Pancreas (tissue), 10 donors: ENCODE measurements at places on chromosomes 7 and 10.

DNA sequence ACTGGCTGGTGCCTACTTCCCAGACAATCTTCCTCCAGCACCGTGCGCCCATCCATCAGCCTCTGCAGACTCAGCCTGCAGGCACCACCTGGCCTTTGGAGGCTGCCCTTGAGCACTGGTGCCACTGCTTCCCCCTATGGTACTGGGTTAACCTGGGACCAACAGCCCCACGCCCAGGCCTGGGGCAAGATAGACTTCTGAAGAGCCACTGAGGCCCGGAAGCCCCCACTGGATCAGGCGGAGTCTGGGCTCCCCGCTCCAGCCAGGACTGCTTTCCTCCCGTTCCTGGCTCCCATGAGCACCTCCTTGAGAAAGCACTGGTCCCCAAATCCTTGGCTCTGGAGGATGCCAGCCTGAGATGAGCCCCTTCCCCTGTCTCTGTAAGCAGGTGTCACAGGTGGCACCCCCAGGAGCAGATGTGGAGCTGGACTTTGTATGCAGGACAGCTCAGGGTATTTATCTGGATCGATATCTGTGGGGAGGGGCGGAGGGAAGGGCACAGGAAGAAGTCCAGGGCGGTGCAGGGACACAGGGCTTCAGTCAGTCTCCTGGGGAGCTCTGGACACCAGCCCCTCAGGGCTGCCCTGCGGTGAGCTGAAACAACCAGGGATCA is 206.5 kb upstream of the PPP2R2D start:
- no peak for DNase-seq
- no peak overlapping the region for H3K4me3 ChIP-seq
- no peaks in the 10 kb centered on the region for H3K4me1 ChIP-seq
- no peak overlapping the region for H3K27ac ChIP-seq

GRCh38 chr10:63910806-63911205 is 389.6 kb downstream of the REEP3 start:
- H3K27ac ChIP-seq, result no peak overlapping the region
- no peaks in the 10 kb centered on the region for H3K27me3 ChIP-seq
- H3K4me3 ChIP-seq, result no peak overlapping the region

DNA sequence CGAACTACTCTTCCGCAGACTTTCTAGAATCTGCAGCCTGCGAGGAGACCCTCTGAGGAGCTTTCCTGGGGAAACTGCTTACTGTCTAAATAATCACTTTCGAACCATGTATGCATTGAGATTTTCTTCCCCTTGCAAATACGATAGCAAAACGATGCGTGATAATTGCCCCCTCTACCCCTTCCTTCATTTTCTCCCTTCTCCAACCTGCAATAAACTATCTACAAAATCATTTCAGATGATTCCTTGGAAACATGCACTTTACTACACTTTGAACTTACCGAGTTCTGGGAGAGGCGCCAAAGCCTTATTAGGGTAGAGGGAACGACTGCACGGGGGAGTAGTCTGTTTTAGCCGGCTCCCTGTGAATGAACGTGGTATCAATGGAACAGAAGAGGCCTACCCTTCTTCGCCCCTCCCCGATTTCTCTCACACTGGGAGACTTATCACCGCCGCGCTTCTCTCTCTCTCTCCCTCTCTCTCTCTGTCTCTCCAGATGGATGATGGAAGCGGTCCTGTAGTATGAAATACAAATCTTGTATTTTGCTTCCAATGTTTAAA is at the start of gene FGFBP3:
TSS of gene FGFBP3 (minus strand) at position 370 of the 561 bp plus-strand sequence. CDS start 517 bp downstream, outside the sequence.
- peak within 1 kb of the TSS; percentile 68 for H3K27ac ChIP-seq
- no peaks in the 10 kb centered on the region for H3K27me3 ChIP-seq
- H3K4me3 ChIP-seq, result peak within 1 kb of the TSS; percentile 86
- H3K4me1 ChIP-seq, result peaks cover 4% of the 10 kb centered on the region
- H3K36me3 ChIP-seq, result no peaks in the 10 kb centered on the region

GRCh38 chr7:93043385-93043985 is 74.3 kb downstream of the SAMD9 start:
- H3K36me3 ChIP-seq, result no peaks in the 10 kb centered on the region
- no peak overlapping the region for H3K4me3 ChIP-seq
- no peak overlapping the region for H3K27ac ChIP-seq

DNA sequence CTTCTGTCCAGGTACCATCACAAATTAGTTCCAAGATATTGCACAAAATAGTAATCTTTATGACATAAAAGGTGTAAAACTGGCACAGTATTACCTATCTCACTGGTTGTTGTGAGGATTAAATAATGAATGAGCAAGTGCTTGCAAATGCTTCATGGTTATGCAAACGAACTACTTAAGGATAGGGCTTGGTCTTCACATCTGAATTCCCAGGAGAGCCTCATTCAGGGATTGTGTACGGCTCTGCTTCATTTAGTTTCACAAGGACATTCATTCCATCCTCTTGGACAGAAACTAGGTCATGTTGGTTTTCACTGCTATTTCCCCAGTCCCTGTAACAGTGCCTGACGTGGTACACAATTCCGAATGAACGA is 12.1 kb downstream of the ABCA13 start:
- no peaks in the 10 kb centered on the region for H3K36me3 ChIP-seq
- no peaks in the 10 kb centered on the region for H3K27me3 ChIP-seq

DNA sequence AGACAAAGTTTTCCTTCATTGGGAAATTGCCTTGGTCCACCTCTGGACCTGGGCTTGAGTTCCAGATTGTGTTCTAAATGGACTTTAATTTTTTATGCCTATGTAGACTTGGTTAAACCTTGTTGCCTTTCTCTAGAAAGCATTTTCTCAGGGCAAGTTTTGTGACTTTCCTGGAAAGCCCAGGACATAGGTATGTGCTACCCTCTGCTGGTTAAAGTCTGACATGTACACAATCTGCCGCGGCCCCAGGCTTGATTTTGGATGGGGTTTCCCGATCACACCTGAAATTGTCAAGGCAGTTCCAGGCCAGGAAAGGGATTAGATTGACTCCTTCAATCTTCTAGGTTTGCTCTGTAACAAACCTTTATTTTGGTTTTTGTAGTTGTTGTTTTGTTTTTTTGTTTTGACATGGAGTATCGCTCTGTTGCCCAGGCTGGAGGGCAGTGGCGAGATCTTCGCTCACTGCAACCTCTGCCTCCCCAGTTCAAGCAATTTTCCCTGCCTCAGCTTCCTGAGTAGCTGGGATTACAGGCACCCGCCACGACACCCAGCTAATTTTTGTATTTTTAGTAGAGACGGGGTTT is 14.1 kb upstream of the AKR1B10 start:
- no peak overlapping the region for H3K4me3 ChIP-seq
- no peak overlapping the region for H3K27ac ChIP-seq
- peak; percentile 64 for DNase-seq
- H3K4me1 ChIP-seq, result no peaks in the 10 kb centered on the region

DNA sequence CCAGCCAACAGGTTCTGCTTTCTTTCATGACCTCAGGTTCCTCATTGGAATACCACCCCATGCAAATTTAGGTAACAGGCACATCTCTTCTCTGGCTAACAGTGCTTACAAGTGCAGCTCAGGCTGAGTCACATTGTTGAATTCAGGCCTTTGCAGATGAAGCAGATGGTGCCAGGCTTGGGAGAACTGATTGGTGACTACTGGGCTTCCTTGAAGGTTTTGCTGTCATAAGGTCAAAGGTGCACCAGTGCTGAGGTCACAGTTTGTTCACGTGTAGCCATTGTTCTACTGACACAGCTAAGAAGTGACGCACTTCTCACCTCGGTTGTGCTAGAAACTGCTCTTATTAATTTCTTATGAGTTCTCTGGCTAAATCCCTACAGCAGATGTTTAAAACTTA is 128.6 kb upstream of the BMPER start:
- no peak overlapping the region for H3K4me3 ChIP-seq
- no peaks in the 10 kb centered on the region for H3K4me1 ChIP-seq

DNA sequence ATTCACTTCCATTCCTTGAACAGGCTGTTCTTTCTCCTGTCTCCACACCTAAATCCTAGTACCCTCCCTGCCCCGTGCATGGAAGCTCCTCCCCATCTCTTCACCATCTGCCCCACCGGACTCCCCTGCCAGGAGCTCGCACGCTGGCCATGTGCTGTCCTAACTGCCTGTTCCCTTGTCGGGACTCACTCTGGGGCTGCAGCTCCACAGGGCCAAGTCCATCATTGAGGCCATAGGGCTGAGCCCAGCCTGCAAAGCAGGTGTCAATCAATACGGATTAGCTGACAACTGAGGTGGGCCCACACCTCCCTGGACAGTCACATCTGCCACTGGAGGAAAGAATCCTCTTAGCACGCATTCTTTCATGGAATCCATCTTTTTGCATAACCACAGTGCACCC is 41.4 kb upstream of the DMBT1 start:
- no peaks in the 10 kb centered on the region for H3K36me3 ChIP-seq
- H3K27me3 ChIP-seq, result no peaks in the 10 kb centered on the region
- no peak for DNase-seq
- no peak overlapping the region for H3K27ac ChIP-seq

DNA sequence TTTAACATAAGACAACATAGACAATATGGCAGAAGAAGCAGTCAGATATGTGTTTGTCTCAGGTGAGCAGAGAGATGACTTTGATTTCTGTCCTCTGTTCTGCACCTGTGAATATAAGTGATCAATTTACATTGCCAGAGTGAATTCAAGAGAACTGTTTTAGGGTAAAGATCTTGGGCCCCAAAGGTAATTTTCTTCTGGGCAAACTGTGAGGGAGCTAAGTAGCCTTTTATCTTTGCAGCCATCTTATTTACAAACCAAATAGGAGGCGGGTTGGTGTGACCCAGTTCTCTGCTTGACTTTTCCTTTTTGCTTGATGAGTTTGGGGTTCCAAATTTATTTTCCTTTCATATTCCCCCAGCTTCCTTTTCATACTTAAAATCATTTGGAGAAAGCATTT is 118.2 kb downstream of the ANKRD26 start:
- no peaks in the 10 kb centered on the region for H3K36me3 ChIP-seq
- H3K27ac ChIP-seq, result no peak overlapping the region
- no peaks in the 10 kb centered on the region for H3K4me1 ChIP-seq
- no peak overlapping the region for H3K4me3 ChIP-seq

GRCh38 chr7:37330775-37331174 is 117.9 kb downstream of the ELMO1 start:
- no peaks in the 10 kb centered on the region for H3K36me3 ChIP-seq
- no peak for DNase-seq
- no peak overlapping the region for H3K27ac ChIP-seq
- H3K4me1 ChIP-seq, result no peaks in the 10 kb centered on the region

GRCh38 chr7:74033372-74034311 is 5.7 kb downstream of the ELN start:
- peak overlapping the region; percentile 82 for H3K27ac ChIP-seq
- H3K4me1 ChIP-seq, result peaks cover 41% of the 10 kb centered on the region
- H3K27me3 ChIP-seq, result no peaks in the 10 kb centered on the region
- no peak overlapping the region for H3K4me3 ChIP-seq
- H3K36me3 ChIP-seq, result no peaks in the 10 kb centered on the region
- peak; percentile 77 for DNase-seq

GRCh38 chr10:67861750-67862432 is 22.6 kb upstream of the SIRT1 start:
- H3K27ac ChIP-seq, result no peak overlapping the region
- no peaks in the 10 kb centered on the region for H3K36me3 ChIP-seq
- H3K4me3 ChIP-seq, result no peak overlapping the region
- no peaks in the 10 kb centered on the region for H3K4me1 ChIP-seq
- no peaks in the 10 kb centered on the region for H3K27me3 ChIP-seq
- no peak for DNase-seq

- H3K36me3 ChIP-seq, result no peaks in the 10 kb centered on the region
- H3K27me3 ChIP-seq, result no peaks in the 10 kb centered on the region
- H3K4me3 ChIP-seq, result no peak overlapping the region
- no peak for DNase-seq
- no peaks in the 10 kb centered on the region for H3K4me1 ChIP-seq
- no peak overlapping the region for H3K27ac ChIP-seq
Measured at GRCh38 chr7:129561677-129562359, 49.7 kb upstream of the NRF1 start.

- H3K27ac ChIP-seq, result no peak overlapping the region
- no peak for DNase-seq
- no peaks in the 10 kb centered on the region for H3K4me1 ChIP-seq
- H3K4me3 ChIP-seq, result no peak overlapping the region
Measured at GRCh38 chr10:124621637-124622036, 122.5 kb downstream of the FAM53B start.

GRCh38 chr10:71975087-71975870 is 11.1 kb downstream of the CHST3 start:
- peaks cover 7% of the 10 kb centered on the region for H3K4me1 ChIP-seq
- no peaks in the 10 kb centered on the region for H3K36me3 ChIP-seq
- peak overlapping the region; percentile 73 for H3K27ac ChIP-seq
- no peak overlapping the region for H3K4me3 ChIP-seq
- DNase-seq, result no peak

GRCh38 chr10:89278034-89278535 is 23.8 kb upstream of the IFIT2 start:
- peak overlapping the region; percentile 91 for H3K27ac ChIP-seq
- H3K36me3 ChIP-seq, result no peaks in the 10 kb centered on the region
- DNase-seq, result peak; percentile 63
- peaks cover 23% of the 10 kb centered on the region for H3K4me1 ChIP-seq
- no peak overlapping the region for H3K4me3 ChIP-seq

- no peak overlapping the region for H3K4me3 ChIP-seq
- H3K27me3 ChIP-seq, result no peaks in the 10 kb centered on the region
- no peak for DNase-seq
- H3K4me1 ChIP-seq, result no peaks in the 10 kb centered on the region
- H3K36me3 ChIP-seq, result no peaks in the 10 kb centered on the region
Measured at GRCh38 chr10:126252884-126253610, 135.2 kb downstream of the ADAM12 start.

- peaks cover 34% of the 10 kb centered on the region for H3K36me3 ChIP-seq
- no peak for DNase-seq
- H3K27ac ChIP-seq, result no peak overlapping the region
- no peak overlapping the region for H3K4me3 ChIP-seq
- H3K27me3 ChIP-seq, result no peaks in the 10 kb centered on the region
- H3K4me1 ChIP-seq, result no peaks in the 10 kb centered on the region
Measured at GRCh38 chr10:27143686-27144085, 10.5 kb downstream of the YME1L1 start.

GRCh38 chr10:27998954-27999275 is at the start of gene ODAD2:
TSS of gene ODAD2 (minus strand) at chr10:27999079. CDS start at chr10:27995142, 3,937 bp downstream.
- no peaks in the 10 kb centered on the region for H3K4me1 ChIP-seq
- H3K27ac ChIP-seq, result no peak within 1 kb of the TSS
- DNase-seq, result no peak

DNA sequence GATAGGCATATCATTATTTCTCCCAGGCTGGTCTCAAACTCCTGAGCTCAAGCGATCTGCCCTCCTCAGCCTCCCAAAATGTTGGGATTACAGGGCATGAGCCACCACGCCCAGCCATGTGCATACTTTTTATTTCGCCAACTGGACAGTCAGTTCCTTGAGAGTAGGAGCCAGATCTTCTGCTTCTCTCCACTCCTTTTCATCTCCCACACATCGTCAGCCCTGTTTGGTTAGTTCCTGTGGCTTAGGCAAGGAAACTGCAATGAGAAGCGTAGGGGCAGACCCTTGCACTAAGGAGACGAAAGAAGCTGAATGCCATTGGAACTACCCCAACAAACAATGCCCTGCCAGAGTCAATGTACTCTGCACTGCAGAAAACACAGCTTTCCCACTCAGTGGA is 178.2 kb downstream of the TRIL start:
- H3K27me3 ChIP-seq, result no peaks in the 10 kb centered on the region
- no peak overlapping the region for H3K4me3 ChIP-seq
- no peaks in the 10 kb centered on the region for H3K4me1 ChIP-seq
- no peaks in the 10 kb centered on the region for H3K36me3 ChIP-seq

GRCh38 chr7:93378131-93378760 is 146.1 kb downstream of the VPS50 start:
- no peak overlapping the region for H3K4me3 ChIP-seq
- no peaks in the 10 kb centered on the region for H3K4me1 ChIP-seq
- no peaks in the 10 kb centered on the region for H3K27me3 ChIP-seq
- no peak for DNase-seq
- H3K27ac ChIP-seq, result no peak overlapping the region

- no peak for DNase-seq
- H3K4me3 ChIP-seq, result no peak overlapping the region
- H3K27me3 ChIP-seq, result no peaks in the 10 kb centered on the region
- H3K36me3 ChIP-seq, result no peaks in the 10 kb centered on the region
- no peak overlapping the region for H3K27ac ChIP-seq
Measured at GRCh38 chr10:8380833-8381496, 326.5 kb downstream of the GATA3 start.
